CD14-positive monocyte (primary cell): ENCODE measurements at places on chromosomes 6 and 20.

DNA sequence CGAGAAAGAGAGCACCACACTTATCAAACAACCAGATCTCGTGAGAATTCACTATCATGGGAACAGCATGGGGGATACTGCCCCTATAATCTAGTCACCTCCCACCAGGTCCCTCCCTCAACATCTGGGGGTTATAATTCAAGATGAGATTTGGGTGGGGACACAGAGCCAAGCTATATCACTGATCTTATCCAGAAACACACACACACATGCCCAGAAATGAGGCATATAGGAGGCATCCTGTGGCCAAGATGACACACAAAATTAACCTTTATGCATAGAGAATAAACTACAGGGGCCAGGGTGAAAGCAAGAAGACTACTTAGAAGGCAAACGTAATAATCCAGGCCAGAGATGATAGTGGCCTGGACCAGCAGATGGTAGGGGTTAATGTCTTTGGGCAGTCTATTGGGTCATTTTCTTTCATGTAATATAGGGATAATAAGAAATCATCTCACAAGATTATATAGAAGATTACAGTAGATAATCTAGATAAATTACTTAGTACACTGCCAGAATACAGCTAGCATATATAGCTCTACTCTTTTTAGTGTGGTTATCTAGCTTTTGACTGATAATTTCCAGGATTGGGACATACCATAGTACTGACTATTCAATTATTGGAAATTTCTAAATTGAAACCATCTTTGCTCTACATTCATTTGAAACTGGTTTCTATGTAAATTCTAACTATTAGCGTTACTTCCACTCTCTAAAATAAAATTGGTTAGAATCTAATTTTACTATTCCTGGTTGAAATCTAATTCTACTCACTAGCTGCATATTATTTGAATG, 20.0 kb downstream of the RNF144B start:
- no peak for DNase-seq

DNA sequence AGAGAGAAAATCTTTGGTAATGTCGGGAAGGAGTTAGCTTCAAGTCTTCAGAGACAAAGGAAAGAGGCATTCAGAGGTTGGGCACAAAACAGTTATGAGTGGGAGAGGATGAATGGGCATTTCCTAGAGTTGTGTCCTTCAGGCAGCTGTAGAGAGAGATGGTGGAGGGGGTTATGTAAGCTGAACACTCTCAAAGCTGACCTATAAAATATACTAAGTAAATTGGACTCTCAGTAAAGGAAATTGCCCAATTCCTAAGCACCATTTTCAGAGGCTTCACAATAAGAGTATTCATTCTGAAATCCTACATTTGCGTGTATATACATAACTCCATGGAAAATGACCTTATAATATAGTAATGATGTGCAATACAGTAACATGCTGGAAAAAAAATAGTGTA, 161.2 kb downstream of the KCNQ5 start:
- DNase-seq = no peak

- no peak for DNase-seq
Measured at GRCh38 chr6:13045676-13046075, 282.7 kb downstream of the TBC1D7 start.

DNA sequence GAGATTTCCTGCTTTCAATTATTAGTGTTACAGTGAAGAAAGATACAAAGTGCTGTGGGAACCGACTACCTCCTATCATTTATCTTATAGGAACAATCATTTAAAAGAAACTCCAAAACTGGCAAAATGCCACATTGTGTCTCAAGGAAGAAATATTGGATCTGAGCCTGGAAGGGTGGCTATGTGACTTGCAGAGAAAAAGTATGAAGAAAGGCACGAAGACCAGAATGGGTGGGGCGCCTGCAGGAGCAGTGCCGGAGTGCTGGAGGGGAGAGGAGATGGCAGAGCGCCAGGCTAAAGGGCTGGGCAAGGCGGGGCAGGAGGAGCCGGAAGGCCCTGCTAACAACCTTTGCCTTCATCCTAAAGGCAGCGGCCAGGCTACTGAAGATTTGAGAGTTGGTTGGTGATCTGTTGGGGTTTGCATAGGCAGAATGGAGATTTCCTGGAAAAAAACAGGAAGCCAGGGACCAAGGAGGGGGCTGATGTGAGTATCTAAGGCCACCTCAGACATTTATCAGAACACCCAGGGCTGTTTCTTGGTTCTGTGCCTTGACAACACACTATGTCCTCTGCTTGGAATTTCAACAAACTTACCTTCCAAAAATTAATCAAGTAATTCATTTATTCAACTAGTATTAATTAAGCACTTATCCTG, 125.6 kb downstream of the MAFB start:
- DNase-seq = no peak

DNA sequence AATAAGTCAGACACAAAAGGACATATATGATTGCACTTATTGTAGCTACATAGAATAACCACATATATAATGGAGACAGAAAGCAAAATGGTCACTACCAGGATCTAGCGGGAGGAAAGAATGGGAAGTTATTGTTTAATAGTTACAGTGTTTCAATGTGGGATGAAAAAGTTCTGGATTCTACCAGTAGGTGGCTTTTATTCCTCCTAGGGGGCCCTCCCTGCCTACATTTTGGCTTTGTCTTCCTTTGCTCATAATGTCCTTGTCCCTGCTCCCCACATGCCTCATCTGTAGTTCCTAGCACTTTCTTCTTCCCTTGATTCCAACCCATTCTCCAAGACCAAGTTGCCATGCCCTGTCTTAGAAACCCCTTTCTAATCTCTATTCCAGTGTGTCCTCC, 16.3 kb downstream of the ZNF133 start:
- no peak for DNase-seq
